Hematopoietic multipotent progenitor cell treated with erythropoietin and hydrocortisone succinate and interleukin-3 and kit ligand, for 6 days (in vitro differentiated cells): ENCODE measurements at places on chromosomes 7 and 10.

DNA sequence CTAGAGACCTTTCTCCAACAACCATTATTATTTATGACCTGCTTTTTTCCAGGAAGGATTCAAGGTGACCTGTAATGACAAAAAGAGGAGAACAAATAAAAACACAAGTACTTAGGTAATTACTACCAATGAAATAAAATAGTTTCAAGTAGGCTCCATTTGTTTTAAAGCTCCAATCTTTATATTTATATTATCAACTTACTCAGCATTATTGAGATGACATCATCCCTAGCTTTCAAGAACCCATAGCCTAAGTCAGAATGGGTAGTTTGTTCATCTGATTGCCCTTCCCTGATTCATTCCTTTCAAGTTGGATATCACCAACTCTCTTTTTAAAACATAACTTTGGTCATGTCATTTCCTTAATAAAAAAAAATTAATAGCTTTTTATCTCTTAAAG lies 131.5 kb downstream of the GRM3 start:
- no peak for DNase-seq

DNA sequence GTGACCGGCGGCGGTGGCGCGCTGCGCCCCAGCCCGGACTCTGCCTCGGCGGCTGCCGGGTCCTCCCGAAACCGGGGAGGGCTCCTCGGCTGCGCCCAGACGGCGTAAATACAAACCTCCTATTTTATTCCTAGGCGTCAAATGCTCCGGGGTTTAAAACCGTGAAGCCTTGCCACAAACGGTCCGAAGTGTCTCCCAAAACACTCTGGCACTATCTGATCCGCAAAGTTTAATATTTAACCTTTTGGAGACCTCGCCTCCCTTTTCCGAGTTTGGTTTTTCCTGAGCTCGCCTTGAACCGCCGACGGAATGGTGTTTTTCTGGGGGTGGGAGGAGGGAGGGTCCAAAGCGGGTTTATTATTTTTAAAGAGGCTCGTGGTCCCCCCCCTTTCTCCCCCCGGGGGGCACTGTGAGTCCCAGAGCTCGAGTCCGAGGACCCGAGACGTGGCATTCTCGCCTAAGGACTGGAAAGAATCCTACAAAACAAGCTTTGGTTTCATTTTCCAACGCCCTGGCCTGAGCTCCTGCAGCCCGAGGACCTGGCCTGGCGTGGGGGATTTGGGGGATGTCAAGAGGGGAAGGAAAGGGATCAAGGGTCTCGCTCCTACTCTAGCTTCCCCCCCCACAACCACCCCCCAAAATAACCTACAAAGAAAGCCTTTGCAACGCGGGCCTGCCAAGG lies 1.8 kb downstream of the TNRC18 start:
- peak; percentile 73 for DNase-seq

- DNase-seq = peak; percentile 71
Measured at GRCh38 chr10:6918305-6918704, 338.2 kb upstream of the PRKCQ start.

DNA sequence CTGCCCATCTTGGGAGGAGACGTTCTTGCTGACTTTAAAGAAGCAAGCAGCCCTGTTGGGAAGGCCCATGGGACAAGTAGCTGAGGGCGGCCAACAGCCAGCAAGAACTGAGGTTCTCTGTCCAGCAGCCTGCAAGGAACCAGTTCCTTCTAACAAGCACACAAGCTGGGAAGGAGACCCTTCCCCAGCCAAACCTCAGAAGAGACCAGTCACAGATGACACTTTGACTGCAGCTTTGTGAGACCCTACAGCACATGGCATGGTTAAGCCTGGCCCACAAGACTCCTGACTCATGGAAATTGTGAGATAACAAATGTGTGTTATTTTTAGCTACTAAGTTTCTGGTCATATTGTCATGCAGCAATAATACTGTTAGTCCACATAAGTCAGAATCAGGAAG lies 99.9 kb downstream of the PRLHR start:
- no peak for DNase-seq

DNA sequence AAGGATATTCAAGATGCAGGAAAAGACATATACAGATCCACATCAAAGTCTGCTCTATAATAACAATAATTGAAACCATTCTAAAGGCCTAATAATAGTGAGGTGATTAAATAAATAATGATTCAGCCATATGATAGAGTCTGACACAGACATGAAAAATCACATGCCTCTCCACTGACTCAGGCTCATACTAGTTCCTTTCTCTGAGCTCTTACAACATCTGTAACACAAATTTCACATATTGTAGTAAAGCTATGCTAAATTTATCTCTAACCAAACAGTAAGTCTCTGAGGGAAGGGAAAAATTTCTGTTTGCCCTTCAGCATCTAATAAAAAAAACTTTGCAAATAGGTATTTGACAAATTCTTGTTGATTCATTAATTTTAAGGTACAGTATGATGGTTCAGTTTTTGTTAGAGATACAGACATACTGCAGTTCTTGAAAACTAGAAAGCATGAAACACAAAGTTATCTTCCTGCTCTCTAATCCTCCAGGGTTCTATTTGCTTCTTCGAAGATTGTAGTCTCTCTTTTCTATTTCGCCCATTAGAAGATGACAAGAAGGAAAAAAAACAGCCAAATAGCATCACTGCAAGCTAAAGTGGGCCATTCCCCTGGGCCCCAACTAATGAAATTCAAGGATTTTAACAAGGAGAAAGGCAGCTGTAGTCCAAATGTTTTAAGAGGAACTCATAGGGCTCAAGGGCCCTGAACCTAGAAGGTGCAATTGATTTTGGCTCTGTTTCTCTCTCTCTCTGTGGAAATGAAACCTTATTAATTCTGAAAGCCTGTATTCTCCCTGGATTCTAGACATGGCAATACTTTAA lies 53.9 kb downstream of the CUBN start:
- DNase-seq = peak; percentile 19

GRCh38 chr10:130809181-130809580 lies 502.3 kb downstream of the TCERG1L start:
- DNase-seq = no peak

GRCh38 chr7:46054272-46054671 lies 133.2 kb upstream of the IGFBP3 start:
- no peak for DNase-seq

DNA sequence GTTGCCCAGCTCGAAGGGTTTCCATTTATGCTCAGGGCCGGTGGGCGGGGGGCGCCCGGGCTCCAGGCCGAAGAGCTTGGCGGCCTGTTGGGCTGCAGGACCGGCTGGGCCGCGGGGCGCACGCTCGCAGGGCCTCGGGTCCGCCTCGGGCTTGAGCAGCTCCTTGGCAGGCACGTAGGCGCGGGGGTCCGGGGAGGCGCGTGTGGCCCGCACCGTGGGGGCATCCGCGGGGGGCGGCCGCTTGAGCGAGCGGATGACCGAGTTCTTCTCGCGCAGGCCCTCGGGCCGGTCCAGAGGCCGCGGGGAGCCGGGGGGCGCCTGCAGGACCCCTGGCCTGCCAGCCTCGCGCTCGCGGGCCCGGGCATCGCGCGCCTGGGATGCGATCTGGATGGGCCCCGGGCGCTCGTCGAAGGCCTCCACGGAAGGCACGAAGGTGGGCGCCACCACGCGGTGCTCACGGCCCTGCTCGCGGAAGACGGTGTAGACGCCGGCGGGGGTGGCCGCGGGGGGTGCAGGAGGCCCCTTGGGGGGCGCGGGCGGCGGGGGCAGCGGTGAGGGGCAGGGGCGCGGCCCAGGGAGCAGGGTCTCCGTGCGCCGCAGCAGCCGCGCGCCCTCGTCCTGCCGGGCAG lies 35.2 kb downstream of the TNRC18 start:
- no peak for DNase-seq

DNA sequence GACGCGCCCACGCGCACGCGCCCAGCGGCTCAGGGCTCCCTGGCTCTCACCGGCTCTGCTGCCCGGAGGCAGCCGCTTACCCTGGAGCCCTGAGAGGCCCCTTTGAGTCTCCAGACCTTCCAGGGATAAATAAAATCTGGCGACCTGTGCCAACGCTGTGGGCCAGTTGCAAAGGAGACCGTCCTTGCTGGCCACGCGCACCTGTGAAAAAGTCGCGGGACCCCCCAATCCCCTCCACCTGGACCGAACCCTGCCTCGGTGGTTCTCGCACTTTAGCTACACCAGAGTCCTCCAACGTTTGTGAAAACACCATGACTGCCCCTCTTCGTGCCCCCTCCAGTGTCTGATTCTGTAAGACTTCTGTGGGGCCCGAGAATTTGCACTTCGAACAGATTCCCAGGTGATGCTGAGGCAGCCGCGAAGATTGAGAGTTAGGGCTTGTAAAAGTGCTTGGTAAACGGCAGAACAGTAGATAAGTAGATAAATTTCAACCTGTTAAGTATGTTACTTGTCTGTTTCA lies 102.4 kb upstream of the SVIL start:
- DNase-seq = no peak

GRCh38 chr7:151366880-151367222 lies 25.2 kb downstream of the NUB1 start:
- DNase-seq = no peak

- DNase-seq = no peak
Measured at GRCh38 chr10:71262027-71262426, 49.7 kb downstream of the UNC5B start.

DNA sequence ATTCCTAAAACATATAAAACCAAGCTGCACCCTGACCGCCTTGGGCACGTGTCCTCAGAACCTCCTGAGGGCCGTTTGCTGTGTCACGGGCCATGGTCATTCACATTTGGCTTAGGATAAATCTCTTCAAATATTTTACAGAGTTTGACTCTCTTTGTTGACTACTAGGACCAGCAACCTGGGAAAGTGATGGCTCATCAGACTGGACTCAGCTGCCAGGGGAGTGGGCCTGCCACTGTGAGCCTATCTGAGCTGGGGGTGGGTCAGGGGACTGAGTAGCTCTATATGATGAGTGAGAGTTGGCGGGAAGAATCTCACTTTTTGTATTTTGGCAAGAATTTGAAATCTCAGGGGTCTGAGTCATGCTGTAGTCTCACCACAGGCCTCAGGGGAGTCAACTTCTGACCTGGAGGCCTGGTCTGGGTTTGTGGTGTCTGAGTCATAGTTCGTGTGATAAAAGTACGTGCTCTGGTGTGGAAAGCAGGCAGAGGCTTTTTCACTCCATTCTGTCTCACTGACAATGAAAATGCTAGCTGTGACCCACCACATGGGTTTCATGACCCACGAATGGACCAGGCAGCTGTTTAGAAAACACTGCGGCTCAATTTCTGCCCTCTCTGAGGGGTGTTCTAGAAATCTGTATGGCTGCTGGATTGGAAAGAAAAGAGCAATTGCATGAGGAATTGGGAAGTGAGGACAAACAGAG lies 4.2 kb upstream of the UPP1 start:
- DNase-seq = peak; percentile 85

GRCh38 chr10:45557275-45557905 lies 115.2 kb downstream of the ZFAND4 start:
- peak; percentile 84 for DNase-seq

- DNase-seq = no peak
Measured at GRCh38 chr10:6739530-6740174, 159.6 kb upstream of the PRKCQ start.

DNA sequence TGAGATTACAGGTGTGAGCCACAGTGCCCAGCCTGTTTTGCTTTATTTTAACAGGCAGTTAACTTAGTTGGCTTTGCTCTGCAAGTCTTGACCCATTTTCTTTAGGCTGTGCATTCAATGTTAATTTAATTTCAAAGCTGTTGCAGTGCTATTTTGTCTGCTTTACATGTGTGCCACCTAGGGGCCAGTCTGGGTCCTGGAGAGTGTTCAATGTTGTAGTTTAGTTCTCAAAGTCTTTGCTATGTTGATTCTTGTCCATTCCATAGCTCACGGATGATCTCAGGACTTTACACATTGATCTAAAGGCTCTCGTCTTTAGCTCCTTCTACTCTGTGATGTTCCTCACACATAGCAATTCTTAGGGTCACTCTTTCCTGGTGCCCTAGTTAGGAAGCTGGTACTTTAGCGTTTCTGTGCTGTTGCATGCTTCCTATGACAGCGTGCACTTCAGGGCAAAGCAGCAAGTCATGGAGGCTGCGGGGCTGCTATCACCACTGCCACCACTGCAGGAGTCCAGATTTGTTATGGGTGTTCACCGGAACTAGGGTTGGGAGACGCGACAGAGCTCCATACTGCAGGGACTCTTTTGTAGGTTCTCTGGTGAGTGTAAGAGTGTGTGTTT lies 16.4 kb upstream of the ABCA13 start:
- DNase-seq = peak; percentile 35
